Substantia nigra (tissue), 51 donors: ENCODE measurements at places on chromosomes 4 and X.

DNA sequence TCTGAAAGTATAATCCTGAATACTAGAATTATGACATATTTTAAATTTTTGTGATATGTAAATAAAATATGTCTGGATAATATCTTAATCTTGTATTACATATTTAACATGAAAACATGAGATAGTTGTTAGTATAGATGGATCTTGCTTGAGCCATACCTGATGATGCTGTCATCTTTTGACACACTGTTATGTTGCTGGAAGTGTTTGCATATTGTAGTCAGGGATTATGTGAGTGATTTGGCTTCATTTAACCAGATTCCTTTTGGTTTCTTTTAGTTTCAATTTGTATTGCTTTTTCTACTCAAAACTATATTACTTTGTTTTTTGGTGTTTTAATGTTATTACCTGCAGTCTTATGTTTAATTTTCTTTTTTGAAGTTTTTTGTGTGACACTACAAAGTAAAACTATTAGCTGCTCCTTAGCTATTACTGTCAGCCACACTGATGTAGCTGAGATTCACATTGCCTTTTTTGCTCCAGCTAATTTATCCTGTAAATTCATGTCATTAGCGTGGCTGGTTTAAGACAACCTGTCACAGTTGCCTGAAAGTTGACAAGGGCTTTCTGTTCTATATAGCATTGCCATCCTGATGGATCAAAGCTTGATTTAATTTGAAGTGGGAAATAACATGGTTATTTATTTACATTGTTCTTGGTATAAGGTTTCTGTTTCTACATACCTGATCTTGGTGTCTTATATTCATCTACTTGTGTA is 33.7 kb downstream of the METAP1 start:
- no peak for DNase-seq

DNA sequence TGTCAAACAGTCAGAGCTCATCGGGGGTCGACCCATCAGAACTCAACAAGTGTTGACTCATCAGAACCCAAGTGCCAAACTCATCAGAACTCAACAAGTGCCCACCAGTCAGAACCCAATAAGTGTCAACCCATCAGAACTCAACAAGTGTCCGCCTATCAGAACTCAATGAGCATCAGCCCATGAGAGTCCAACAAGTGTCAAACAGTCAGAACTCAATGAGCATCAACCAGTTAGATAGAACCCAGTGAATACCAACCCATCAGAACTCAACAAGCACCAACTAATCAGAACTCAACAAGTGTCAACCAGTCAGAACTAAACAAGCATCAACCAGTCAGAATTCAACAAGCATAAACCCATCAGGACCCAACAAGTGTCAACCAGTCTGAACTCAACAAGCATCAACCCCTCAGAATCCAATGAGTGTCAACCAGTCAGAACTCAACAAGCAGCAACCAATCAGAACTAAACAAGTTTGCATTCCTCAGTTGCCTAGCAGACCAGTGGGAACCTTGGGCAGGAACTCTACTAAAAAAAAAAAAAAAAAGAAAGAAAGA is 115.3 kb downstream of the PRKX start:
- DNase-seq, result no peak

DNA sequence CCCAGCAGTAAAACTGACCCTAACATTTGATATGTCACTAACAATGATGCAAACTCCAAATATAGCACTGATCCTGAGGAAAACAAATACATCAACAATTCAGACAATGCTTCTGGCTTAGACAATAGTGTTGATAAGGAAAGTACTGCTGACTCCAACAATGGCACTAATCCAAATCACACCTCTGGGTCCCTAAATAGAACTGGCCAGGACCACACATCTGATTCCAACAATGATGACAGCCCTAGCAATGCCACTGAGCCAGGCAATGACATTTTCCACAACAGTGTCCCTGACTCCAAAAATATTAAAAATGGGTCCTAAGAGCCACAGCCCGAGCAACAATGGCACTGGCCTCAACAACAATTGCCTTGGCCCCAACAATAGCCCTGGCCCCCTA is 243.1 kb upstream of the APOOL start:
- no peak for DNase-seq

DNA sequence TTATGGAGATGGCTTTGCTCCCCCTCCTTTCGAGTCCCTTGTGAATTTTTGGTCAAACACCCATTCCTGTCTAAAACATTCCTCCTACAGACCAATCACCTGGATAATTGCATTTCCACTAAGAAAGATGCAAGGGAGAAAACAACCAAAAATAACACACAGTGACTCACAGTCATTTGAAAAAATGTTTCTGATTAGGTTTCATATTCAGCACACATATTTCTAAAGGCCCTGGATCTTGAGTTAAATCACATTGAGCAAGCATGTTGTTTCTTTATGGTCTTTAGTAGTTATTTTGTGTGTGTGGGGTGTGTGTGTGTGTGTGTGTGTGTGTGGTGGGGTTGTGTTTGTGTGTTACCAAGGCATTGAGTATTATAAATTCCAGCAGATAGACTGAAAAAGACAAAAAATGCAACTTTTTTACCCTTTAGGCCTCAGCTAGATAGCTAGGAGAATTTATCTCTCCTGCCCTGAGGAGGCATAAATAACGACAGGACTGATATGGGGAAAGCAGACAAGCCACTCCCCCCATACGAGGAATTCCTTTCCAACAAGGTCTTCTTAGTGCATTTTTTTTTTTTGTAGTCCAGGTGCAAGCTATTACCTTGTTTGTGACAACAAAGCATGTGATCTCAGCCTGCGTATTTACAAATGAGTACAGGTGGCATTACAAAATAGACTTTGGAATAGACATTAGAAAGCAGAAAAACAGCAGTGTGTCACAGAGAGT is 265.4 kb upstream of the ADGRL3 start:
- DNase-seq, result no peak

DNA sequence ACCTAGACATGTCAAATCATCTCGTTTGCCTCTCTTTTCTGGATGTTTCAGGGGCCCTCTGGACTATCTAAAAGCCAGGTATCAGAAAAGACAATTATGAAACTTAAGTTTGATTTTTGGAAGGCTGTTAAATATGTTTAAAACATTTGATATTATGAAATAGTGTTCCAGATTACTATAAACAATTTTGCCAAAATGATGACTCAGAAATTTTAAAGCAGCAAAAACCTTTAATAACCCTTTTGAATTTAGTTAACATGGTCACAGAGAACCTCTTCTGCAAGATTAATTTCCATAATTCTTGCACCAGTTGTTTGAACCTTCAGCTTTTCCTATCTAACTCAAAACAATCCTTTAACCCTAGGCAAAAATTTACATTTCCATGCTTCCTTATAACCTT is 18.8 kb upstream of the FAM47E start:
- no peak for DNase-seq

DNA sequence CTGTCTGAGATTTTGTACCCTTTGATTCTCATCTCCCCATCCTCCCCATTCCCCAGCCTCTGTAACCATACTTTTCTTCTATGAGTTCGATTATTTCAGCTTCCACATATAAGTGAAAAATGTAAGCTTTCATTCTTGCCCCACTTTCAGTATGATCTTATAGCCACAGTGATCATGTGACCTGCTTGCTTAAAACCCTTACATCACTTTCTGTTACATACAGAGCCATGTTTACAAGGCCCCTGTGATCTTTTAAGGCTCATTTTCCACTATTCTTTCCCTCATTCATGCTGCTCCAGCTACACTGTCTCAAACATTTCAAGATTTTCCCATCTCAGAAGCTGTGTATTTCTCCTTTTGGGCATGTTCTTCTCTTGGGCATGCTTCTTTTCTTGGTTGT is 147.7 kb downstream of the DCK start:
- DNase-seq, result no peak

DNA sequence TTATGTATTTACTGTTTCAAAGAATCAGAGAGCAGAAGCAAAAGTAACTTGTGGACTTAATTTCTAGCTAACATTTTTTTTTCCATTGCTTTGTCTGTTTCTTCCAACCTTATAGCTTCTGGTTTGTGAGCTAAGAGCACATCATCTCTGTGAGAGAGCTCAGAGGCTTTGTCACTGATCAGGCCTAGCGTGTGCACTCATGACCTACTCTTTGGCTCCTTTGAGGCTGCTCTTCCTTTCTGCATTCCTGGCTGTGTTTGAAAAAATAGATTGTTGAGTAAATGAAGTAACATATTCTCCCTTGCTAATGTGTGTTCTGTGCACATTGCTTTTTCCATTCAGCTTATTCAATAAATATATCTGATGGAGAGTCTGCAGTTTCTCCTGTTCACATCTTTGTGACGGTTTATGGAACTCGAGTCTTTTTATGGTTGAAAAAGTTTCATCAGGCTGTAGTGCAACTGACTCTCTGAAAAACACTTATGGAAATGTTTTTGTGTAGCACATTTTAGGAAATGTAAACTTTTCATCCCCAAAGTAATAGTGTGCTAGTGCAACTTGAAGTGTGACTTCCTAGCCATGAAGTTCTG is 133.0 kb downstream of the RAPGEF2 start:
- no peak for DNase-seq

DNA sequence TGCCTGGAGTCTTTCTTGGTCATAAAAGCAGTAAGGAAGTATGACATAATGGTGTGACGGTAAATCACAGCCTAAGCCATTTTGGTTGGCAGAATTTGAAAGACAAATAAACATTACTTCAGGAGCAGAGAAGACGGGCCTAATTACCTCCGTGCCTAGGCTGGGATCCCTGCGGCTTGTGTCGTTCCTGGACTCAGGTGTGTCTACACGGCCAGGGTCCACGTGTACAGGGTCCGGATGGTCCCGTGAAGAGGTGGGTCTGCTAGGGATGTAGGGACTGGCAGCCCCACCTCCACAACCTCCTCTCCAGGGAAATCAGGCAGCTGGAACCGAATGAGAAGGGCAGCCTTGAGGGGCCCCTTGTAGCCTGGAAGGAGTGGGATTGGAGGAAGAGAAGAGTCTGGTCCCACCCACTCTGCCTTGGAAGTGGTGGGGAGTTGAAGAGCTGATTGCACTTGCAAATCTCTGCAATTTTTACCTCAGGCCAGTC is 55.4 kb upstream of the PLAC1 start:
- DNase-seq, result no peak

GRCh38 chrX:323721-324628 is 5.4 kb upstream of the GTPBP6 start:
- DNase-seq, result no peak

DNA sequence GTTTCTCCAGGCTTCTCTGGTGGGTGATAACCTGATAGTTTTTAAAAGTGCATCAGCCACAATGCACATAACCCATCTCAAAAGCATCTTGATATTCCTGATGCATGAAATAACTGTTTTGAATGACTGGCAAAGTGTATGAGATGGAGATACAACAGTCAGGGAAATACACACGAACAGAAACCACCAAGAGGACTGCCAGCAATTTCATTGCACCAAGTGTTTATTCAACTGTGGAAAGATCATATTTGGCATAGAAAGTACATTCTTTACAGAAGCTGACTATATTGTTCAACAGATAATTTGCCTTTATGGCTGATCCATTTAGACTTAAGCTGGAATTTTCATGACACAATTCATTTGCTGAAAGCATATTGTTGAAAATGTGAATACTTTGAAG is 139.5 kb downstream of the SLIT2 start:
- no peak for DNase-seq

GRCh38 chr4:152010710-152011079 is 249.9 kb upstream of the GATB start:
- no peak for DNase-seq

DNA sequence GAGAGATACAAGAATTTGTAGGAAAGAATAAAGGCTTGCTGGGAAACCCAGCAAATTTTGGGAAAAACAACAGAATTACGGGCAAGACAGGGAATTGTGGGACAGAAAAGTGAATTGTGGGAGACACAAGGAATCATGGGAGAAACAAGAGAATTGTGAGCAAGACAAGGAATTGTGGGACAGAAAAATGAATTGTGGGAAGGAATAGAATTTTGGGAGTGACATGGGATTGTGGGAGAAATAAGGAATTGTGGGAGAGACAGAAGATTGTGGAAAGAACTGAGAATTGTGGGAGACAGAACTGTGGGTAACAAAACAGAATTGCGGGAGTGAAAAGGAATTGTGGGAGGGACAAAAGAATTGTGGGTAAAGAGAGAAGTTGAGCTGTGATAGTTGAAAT is 1.2 kb upstream of the HCCS start:
- DNase-seq, result no peak

- DNase-seq, result no peak
Observed at GRCh38 chrX:9403374-9403773, 61.5 kb upstream of the TBL1X start.

DNA sequence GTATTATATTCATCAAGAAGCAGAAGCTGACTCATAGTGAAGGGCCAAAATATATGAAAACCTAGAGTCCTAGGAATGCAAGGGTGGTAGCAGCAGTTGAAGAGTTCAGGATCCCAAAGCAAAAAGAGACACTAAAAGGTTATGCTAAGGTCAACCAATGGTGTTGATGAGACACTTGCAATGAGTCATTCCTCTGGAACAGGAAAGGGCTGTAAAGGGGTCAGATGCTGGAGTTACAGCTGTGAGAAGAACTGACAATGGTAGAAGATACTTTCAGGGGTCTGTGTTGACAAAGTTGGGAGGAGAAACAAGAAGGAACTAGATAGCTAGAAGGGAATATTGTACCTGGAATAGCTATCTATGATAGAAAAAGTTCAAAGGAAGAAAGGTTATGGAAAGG is 47.5 kb downstream of the ZGRF1 start:
- DNase-seq, result no peak

DNA sequence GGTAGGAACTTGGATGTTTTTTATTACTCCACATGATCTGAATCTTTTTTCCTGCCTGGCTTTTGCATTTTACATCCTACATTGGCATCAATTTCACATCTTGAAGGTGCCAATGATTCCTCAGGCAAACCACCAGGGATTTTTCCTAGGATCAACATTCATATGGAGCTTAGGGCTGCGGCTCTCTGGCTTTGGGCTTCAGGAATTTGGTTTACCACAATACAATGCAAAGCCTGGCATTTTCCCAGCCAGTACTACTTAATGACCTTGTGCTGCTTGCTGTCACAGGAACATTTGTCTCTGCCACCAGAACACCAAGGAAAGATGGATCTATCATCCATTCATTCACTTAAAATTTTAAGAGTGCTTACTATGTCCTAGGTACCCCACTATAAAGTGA is 180.7 kb downstream of the PDGFC start:
- DNase-seq, result no peak

GRCh38 chr4:41145571-41146078 is 68.7 kb downstream of the APBB2 start:
- no peak for DNase-seq

- DNase-seq, result no peak
Observed at GRCh38 chrX:13452283-13452682, 117.1 kb upstream of the EGFL6 start.

- no peak for DNase-seq
Observed at GRCh38 chrX:27893871-27894270, 86.1 kb downstream of the MAGEB10 start.

DNA sequence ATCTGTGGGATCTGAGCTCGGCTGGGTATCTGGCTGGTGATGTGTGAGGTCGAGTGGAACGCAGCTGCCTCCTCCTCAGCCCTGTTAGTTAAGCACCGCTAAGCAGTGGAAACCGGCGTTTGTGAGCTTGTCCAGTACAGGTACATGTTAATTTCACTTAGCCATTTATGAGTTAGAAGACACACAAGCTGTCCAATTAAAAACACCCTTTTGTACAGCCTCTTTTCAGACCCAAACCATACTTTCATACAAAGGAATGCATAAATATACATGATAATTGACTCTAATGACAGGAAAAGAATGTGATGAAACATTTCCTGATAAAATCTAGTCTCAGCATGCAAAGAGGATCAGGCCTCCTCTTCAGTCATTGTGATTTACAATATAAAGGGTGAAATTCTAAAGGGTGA is 163.6 kb upstream of the FAT1 start:
- DNase-seq, result no peak
